ENCODE measurements at places on chromosomes 7 and 10.

DNA sequence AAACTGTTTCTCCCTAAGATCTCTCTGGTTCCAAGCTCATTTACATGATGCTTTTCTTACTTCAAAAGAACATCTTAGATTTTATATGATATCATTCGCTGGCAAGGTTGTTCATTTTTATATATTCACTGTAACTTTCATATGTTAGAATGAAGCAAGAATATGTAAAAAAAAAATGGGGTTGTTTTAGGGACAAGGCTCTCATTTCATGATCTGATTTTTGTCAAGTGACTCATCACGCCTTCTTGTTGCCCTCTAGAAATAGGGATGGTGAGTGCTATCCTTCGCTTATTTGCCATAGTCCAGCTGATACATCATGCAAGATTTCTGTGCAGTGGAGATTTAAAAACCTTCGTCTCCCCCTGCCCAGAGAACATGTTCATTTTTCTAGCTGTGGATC is 14.0 kb upstream of the CELF2 start:
- no peak for DNase-seq

- DNase-seq: no peak
These were observed 159.8 kb downstream of the PIP4K2A start for GRCh38 chr10:22554461-22555182.

GRCh38 chr7:94043299-94043698 is 39.1 kb upstream of the BET1 start:
- no peak for DNase-seq

DNA sequence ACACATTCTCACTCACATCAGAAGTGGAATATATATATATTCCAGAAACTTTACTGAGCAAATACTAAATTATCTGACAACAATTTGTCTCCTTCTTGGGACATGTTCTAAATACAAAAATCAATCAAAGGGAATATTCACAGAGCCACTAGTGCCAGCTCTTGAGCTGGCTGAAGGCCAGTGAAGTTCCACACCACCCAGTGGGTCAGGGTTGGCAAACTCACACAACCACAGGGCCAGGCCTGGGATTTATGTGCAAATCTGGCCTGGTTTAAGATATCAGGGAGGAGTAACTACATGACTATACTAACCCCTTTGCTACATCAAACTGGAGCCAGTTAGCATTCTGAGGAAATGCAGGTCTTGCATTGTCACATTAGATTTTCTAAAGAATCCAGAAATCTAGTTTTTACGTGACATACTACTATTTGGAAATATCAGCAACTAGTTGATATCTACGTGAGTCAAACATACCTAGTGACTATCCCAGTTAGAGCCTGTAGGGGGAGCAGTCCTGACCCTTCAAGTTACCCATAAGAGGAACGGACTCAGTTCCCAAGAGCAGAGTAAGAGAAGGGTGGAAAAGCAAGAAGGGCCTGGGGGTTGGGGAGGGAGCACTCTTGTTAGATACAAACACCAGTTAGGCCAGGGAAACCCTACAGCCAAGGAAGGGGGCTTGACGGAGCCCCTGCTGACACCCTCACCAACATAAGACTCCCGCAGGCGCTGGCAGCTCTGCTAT is 600.4 kb downstream of the KCNMA1 start:
- no peak for DNase-seq

- no peak for DNase-seq
These were observed 170.9 kb downstream of the RAMP3 start for GRCh38 chr7:45328403-45328981.

DNA sequence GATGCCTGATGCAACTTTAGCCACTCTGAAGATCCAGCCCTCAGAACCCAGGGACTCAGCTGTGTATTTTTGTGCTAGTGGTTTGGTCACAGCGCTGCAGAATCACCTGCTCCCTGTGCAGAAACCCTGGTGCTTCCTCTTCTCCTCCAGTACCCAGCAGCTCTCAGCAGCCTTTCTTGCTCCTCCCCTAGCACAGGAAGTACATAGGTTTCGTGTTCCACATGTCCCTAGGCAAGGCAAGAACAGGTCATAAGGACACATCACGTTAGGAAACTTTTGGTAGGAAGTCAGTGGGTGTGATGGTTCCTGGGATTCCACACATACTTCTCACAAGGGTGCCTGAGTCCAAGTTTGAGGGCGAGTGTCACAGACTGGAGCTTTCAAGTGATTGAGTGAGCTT is 167.9 kb upstream of the PRSS1 start:
- no peak for DNase-seq

DNA sequence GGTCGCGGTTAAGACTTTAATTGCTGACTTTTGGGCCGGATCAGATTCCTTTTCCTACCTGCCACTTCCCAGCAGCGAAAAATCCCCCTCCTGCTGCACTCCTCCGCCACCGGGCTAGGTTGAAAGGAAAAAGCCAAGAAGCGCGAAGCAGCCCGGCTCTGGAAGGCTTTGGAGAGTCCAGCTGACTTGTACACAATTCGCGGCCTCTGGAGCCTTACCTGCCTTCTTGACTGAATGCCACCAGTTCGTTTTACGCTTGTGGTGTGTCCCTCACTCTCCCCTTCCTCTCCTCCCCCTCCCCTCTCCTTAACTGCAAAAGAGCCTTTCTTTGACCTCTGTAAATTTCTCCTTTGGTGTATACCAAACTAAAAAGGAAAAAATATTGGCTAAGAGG is 2.7 kb upstream of the FEZF1 start:
- DNase-seq: no peak

GRCh38 chr7:142196066-142196840 is 61.6 kb downstream of the PRSS58 start:
- DNase-seq: no peak

GRCh38 chr7:40437936-40438634 is 303.3 kb downstream of the SUGCT start:
- no peak for DNase-seq

GRCh38 chr10:115295213-115295805 is 202.1 kb downstream of the ATRNL1 start:
- no peak for DNase-seq

DNA sequence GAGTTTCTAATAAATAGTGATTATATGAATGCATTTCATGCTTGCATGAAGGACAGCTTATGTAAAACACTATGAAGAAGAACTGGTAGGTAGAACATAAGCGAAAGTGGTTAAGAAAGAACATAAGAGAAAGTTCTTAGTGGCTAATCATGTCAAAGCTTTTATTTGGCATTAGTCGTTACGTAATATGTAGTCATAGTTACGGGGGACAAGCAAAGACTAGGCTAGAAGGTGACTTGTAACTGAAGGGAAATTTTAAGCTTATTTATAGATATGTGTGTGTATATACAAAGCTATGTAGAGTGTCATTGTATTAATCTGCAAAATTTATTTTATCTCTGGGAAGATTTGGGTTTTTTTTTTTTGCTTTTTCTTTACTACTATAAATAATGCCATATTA is 36.9 kb downstream of the CAPZA2 start:
- DNase-seq: no peak

DNA sequence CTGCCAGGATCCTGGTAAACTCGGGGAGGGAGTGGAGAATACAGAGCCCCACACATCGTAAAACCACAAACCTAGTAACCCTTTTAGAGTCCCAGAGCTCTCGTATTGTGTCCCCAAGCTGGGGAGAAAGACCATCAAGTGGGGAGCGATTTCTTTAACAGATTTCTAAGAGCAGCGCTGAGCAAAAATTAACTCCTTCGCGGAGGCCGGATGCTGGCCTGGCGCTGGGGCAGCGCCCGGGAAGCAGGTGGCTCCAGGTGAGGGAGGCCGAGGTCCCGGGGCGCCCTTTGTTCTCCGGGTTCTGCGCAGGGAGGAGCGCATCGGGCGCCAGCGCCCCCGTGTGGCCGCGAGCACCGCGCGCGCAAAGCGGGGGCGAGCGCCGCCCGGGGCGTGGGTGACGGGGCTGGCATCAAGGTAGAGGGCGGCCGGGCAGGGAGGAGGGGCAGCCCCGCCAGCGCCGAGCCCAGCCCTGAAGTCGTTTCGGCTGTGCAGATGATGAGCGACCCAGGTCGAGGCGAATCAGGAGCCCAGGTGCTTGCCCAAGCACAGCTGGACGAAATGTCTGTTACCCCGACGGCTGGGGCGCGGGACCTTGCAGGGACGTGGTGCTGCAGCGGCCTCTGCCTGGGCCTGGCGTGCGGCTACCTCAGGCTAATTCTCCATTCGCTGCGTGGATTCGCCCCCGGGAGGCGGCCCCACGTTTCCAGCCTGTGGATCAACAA is 10.4 kb upstream of the FGFR2 start:
- no peak for DNase-seq

- no peak for DNase-seq
These were observed 10.7 kb upstream of the KPNA7 start for GRCh38 chr7:99218406-99219184.

DNA sequence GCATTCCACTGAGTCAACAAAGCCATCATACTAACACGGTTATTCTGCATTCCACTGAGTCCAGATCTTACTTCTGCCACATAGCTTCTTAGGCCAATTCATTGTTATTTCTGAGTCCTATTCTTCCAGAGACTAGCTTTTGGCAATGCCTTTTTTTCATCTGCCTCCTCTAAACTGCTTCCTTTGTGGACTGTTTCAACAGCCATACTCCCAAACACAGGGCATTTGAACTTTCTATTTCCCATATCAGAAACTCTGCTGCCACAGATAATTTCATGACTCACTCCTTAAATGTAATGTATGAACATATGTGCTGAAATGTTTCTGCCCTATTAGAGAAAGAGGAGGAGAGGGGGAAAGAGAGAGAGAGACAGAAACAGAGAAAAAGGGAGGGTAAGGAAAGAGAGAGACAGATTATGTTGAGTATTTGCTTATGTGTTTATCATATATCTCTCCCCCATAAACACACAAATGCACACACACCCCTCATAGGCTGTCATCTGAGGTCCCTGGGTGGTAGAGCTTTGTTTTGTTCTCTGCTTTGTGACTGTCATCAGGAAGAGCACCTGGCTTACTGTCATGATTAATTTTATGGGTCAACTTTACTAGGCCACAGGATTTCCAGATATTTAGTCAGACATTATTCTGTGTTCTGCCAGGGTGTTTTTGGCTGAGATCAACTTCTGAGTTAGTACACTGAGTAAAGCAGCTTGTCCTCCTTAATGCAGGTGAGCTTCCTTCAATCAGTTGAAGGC is 308.0 kb upstream of the KCND2 start:
- no peak for DNase-seq

GRCh38 chr10:102001435-102002068 is 54.4 kb downstream of the ARMH3 start:
- DNase-seq: no peak

DNA sequence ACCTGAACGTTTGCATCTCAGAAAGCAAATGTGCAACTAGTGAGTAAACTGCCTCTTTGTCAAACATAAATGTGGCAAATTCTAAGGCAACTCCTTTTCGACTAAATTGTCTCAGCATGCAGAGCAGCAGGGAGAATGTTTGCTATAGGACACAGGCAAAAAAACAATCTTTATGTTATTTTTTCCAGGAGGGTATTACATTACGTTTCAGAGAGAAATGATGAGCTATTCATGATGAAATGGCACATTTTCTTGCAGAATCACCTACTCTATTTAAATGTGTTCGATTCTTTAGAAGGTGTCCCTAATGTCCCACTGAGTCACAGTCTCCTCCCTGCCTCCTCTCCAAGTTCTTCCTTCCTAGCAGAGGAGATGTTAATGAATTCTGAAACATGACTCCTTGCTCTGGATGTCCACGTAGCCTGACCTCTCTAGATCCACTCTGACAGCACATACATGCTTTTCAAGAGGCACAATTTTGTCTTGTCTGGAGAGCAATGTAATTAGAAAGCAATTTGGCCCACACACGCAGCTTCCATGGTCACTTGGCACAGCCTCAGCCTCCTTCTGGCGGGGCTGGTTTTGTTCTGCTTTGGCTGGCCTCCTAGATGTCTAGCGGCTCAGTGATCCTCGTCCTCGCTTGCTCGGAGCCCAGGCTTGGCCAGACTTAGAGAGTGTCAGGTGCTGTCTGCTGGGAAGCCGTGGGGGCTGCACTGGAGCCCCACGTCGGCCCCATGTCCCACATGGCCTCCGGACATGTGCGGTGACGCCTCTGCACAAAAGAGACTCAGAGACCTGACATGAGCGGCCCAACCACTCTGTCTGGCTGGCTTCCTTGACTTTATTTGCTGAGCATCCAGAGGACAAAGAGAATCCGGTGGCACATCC is 125.7 kb upstream of the ZNF438 start:
- no peak for DNase-seq

- DNase-seq: no peak
These were observed 132.2 kb upstream of the YAE1 start for GRCh38 chr7:39434012-39434411.

- no peak for DNase-seq
These were observed 366.6 kb upstream of the PFKP start for GRCh38 chr10:2700626-2701305.

DNA sequence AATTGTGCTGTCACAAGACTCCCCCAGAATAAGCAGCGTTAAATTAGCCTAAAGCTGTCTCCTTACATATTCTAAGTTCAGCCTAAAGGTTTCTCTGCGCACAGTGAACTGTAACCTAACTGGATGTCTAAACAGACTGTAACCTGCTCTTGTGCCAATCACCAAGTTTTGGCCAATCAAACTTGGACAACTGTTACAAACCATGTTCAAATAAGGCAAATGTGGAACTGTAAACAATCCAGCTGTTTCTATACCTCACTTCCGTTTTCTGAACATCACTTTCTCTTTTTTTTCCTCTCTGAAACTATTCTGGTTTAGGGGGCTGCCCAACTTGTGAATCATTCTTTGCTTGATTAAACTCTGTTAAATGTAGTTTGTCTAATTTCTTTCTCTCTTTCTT is 252.2 kb upstream of the HABP2 start:
- DNase-seq: no peak

GRCh38 chr10:118708571-118708970 is 46.2 kb downstream of the CACUL1 start:
- DNase-seq: no peak

- DNase-seq: no peak
These were observed 89.6 kb downstream of the FOXL3 start for GRCh38 chr7:379456-380138.

DNA sequence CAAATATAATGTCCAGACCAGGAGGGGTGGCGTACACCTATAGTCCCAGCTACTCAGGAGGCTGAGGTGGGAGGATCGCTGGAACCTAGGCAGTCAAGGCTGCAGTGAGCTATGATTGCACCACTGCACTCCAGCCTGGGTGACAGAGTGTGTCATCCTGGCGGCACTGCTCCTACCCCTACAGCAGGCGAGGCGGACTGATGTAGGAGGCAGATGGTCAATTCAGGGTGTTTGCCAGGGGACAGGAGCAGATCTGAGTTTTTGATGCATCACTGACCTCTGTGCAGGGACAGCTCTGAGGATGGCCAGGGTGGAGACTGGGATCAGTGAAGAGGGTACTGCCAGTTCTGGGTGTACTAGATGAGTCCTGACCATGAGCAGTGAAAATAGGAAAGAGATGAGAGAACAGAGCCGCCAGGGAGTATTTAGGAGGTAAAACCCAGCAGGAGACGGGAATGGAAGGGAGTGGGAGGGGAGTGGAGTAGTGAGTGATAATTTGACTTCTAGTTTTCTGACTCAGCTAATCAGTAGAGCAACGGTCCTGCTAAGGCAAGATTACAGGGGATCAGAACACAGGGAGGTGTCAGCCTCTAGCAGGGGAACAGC is 75.3 kb downstream of the HIP1 start:
- DNase-seq: no peak

DNA sequence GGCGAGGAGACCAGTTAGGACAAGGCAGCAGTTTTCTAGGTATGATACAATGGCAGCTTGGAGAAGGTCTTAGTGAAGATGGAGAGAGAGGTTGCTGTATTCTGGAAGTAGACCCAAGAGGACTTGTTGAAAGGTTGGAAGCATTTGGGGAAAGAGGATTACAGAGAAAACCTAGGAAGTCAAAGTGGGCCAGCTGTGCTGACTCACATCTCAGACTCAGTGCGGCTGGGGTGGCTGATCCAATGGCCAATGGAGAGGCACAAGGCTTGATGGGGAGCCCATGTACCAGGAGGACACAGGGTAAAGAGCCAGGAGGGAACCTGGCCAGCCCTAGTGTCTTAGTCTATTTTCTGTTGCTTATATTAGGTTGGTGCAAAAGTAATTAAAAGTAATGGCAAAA is 194.5 kb upstream of the GALNT17 start:
- no peak for DNase-seq

All from stimulated activated CD8-positive, alpha-beta memory T cell treated with anti-CD3 and anti-CD28 coated beads, Interleukin-15, amount 100 ng/mL, for 1 hour (primary cell).